ENCODE measurements at places on chromosomes 4 and X.

- no peak for DNase-seq
Observed at GRCh38 chrX:68867458-68868112, 38.8 kb downstream of the EFNB1 start.

DNA sequence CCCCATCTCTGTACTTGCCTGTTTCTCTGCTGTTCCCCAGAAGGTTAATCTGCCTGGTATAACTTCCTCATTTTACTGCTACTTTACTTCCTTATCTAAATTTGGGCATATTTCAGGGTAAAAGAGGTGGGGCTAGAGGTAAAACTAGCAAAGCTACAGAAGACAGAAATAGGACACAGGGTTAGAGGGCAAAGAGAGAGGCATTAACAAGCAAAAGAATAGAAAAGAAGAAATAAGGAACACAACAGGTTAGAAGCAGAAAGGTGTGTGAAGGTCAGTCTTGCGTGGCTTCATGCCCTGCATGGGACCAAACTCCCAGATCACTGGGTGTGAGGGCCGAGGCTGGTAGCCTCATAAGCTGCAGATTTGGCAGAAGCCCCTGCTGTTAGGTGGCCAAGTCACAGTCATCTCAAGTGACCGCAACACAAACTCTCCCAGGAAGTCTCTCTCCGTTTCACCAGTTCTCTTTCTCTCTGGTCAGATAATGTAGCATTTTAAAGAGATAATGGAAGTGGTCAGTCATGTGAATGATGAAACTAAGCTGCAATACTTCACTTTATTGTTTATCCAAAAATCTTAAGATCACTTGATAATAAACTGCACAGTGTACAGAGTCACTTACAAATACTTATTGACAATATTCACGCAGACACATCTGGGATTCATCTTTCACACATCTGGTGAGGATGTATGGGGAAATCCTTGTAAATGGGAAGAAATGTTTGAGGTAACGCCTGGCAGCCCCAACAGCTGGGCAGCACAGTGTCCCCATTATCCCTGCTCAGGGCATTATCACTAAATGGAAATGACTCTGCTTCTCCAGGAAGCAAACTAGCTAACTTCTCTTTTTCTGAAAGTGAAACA lies 16.4 kb downstream of the TMEM154 start:
- no peak for DNase-seq

GRCh38 chr4:150510176-150510865 lies 71.6 kb upstream of the MAB21L2 start:
- no peak for DNase-seq

DNA sequence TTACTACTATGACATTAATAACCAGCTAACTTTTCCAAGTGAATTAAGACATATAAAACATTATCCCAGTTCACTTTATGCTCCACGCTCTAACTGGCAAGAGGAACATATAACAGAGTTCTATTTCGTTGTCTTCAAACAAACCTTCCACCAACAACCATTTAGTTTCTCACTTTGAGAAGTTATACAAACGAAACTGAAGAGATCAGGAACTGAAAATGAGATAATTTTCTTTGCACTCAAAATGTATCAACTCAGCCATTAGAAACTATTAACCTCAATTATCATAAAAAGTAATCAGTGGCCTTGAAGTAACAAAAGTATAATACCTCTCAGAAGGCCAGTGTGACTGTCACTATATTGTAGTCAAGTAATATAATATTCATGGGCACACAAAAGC lies 70.1 kb downstream of the CHM start:
- no peak for DNase-seq

Data from frontal cortex (tissue), 4 donors.